RPMI7951 (cell line): ENCODE measurements at places on chromosomes 7 and 10. TPM values are rescaled to one million over a fixed set of nuclear protein-coding genes. Genes with fewer than 3 reads are reported as not detected.
A peak's percentile ranks its signal among the peaks of the same experiment; 100 is the strongest.

DNA sequence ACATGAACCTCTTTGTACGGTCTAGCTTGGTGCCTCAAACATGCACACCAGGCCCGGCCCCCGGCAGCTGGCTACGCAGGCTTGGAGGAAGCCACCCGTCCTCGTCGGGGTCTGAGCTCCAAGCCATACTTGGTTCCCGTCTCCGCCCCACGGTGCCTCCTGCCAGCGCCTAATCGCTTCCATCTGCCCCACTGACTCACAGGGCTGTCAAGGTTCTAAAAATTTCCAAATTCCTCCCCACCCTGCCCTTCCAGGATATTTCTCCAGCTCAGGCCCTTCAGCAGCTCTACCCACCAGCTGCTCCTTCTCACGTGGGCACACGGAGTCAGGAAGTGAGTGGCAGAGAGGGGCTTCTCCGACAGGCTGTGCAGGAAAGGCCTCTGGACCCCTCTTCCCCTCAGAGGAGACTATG lies 38.8 kb downstream of the TMEM270 start:
- peak; percentile 97 for DNase-seq

DNA sequence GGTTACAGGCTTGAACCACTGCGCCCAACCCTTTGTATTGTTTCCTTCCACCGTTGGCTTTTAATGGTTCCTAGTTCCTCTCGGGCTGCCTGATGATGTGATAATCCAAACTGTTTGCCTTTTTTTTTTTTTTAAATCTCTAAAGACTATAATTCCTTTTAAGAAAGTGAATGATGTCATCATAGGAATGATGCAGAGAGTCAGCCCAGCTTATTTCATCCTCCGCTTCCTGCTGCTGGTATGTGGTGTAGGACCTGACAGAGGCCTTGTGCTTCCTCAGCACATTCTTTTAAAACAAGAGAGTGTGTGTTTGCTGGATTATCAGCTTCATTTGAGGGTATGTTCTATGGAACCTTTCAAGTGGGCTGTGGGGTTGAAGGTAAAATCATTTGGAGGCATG lies 241.4 kb downstream of the LRMDA start:
- DNase-seq: no peak

- no peak for DNase-seq
These were observed 247.6 kb upstream of the MKI67 start for GRCh38 chr10:128373831-128374230.

DNA sequence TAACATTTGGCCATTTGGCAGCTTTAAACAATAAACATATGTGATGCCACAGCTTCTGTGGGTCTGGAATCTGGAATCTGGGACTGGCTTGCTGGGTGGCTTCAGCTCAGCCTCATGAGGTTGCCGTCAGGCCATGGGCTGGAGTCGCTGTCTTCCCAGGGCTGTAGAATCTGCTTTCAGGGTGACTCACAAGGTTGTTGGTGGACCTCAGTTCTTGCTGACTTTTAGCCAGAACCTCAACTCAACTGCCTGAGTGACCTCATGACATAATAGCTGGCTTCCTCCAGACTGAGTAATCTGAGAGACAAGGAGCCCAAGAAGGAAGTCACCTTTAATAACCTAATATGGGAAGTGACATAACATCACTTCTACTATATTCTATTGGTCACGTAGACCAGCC lies 44.6 kb upstream of the TSPAN13 start:
- DNase-seq: peak; percentile 98

- peak; percentile 89 for DNase-seq
These were observed 187.6 kb upstream of the ITGB1 start for GRCh38 chr10:33145451-33146188.

DNA sequence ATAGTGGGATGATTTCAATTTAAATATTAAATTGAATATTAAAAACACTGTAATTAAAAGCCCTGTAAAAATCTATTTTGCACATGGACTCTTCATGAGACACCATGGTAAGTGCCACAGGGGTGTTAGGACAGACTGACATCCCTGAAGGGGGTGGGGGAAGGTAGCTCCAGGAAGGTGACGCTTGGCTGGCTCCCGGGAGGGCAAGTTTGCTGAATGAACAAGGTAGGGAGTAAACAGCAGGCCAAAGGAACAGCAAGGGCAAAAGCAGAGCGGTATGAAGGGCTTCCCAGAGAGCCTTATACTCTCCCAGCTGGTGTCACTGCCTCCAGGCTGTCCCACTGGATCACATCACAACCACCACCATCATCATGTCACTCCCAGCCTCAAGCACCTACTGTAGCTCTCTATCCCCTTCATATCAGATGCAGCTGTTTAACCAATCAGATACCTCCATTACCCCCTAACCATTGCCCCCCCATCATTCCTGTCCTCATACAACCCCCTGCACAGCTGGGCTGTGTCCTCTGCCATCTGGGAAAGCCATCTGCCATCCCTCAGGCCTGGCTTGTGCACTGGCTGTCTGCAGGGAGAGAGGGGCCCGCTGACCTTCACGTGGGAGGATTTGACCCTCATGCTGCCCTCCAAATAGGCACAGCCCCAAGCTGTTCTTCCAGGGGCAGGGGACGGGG lies 19.5 kb downstream of the HSPA12A start:
- no peak for DNase-seq

DNA sequence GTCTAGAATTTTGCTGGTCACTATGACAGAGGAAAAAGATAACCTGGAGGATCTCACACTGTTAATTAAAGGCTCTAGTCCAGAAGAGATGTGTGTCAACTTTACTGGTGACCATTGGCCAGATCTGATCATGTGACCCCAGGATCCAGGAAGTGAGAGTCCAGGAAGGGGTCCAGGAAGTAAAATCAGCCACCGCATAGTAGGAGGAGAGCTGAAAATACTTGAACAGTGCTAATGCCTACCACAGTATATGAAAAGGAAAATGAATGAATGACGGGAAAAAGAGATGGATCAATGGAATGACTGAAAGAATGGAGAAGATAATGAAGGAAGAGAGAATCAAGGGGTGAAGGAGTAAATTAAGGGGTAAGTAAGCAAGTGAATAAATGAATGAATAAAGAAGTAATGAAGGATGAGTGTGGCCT lies 415.3 kb downstream of the RPS24 start:
- no peak for DNase-seq

DNA sequence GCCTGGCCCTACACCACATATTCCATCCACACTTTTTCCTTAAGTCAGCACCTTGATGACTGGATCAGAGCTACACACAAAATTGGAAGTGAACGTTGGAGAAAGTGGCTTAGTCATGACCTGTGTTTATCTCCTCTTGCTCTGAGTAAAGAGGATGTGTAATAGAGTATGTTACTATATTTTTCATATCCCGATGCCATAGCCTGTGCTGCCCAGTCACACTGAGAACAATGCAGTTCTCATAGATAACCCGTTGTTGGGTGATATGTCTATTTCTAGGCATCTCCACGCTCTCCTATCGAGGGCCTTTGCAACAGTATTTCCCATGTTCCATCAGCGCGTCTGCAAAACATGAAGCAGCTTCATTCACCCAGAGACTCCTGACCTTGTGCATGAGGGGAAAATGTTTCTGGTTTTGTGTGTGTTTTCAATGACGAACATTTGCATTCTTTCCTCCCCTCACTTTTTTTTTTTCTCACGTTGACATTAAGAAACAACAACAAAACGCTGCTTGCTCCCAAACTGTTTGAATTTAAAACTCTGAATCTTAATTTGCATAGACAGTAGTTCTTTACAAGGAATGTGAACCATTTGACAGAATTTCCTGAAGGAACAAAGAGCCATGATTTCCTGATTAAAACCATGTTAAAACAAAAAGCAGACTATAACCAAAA lies 43.4 kb downstream of the GRK5 start:
- peak; percentile 64 for DNase-seq

DNA sequence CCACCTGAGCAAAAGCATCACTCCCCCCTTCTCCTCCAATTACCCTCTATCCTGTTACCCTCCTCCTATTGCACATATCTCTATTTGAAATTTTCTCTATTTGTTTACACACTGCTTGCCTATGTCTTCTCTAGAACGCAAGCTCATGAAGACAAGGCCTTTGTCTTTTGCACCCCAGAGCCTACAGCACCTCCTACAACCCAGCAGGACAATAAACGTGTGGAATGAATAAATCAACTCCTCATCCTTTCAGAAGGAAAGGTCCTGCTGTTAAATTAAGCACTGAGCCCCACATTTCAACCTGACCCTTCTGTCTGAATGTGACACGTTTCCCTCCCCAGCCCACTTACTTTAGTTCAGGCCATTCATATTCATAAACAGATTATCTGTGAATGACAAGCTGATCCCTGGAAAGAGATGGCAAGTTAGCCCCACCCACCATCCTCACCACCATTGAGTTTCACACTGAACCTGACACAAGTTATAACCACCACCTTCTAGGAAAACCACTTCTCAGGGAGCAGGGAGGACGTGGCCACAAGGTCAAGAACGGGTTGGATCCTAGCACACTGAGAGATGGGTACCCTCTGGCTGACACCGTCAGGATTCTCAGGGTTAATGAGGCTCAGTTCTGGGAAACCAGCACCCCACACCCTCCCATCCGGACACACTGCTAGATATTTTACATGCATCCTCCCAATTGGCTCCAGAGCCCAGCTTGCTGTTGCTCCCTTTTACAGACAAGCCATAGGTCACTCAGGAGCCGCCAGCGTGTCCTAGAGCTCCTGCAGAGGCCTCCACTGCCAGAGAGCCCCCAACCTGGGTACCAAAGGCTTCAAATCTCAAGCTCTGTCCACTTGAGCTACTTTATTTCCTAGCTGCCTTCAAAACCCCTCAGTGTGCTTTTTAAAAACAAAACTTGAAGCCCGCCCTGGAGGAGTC lies 934 bp downstream of the PRTFDC1 start:
- no peak for DNase-seq

DNA sequence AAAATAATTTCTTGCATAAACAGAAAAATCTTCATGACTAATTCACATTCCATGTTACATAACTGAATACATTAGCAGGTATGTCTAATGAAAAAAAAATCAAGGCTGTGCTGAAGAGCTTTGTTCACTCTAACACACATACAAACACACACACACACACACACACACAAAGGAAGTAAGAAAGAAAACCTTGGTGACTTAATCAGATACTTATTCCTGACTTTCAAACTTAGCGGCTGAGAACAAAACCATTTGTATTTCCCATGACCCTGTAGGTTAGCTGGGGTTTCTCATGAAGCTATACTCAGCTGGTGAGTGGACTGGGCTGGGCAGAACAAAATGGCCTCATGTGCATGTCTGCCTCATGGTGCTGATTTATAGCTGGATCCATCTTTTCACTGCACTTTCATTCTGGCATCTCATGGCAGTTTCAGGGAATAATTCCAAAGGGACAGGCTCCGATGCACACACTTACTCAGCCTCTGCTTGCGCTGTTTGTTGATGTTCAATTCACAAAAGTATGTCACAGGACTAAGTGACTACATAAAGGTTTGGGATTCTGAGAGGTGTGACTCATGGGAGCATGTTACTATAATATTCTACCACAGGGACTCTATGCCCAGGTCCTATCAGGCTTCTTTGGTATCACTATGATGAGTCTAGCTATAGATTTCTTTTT lies 161.2 kb downstream of the PCLO start:
- DNase-seq: no peak

- DNase-seq: no peak
These were observed 15.4 kb downstream of the CUX1 start for GRCh38 chr7:101832685-101833375.

- DNase-seq: no peak
These were observed 19.1 kb upstream of the LRRC18 start for GRCh38 chr10:48958598-48959190.

- DNase-seq: no peak
These were observed 148.0 kb downstream of the RNF216 start for GRCh38 chr7:5633161-5634106.

DNA sequence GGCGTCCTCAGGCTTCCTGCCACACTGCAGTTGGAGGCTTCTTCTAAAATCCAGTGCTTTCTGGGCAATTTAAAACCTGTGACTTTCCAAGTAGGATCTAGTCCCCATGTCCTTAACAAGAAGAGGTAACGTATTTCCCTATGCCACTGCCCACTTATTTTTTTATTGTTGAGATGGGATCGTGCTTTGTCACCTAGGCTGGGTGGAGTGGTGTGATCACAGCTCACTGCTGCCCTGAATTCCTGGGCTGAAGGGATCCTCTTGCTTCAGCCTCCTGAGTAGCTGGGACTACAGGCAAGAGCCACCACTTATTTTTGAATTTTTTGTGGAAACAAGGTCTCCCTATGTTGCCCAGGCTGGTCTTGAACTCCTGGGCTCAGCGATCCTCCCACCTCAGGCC lies 63.4 kb downstream of the DAGLB start:
- DNase-seq: no peak

DNA sequence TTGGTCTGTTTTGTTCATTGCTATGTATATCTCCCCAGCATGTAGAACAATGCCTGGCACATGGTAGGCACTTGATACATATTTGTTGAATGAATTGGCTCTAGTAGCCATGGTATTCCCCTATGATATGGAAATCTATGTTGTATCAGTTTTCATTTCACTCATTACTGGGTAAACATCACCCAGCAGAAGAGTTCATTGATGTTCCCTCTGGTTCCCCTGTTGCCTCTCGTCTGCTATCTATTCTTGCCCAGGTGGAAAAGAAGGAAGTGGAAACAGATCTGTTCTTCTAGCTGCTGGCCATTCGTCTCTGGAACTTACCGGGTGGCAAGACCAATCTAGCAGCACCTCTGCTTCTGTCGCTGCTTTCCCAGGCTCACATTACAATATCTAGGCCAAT lies 71.5 kb downstream of the LRRC4 start:
- DNase-seq: no peak

- DNase-seq: peak; percentile 55
These were observed 35.2 kb downstream of the EPHB4 start for GRCh38 chr7:100791881-100792666.

PDK4 gene
- 1.7 and 2.3 TPM in 2 replicates for total RNA-seq

PAX2 gene
- not detected in 2 replicates for total RNA-seq

IQCE gene
- 10.1 and 14.8 TPM in 2 replicates for total RNA-seq

NDUFB2 gene
- 333 and 473 TPM in 2 replicates for total RNA-seq

DUSP5 gene
- total RNA-seq: 6.4 and 8.9 TPM in 2 replicates
